ENCODE measurements at places on chromosomes 3 and 15. TPM values are rescaled to one million over a fixed set of nuclear protein-coding genes. Genes with fewer than 3 reads are reported as not detected.

SLC28A1 gene
- not detected for total RNA-seq

MASP1 gene
- not detected for total RNA-seq

- DNase-seq, result peak; percentile 32
These were observed 1.0 kb downstream of the UBE2E1 start for GRCh38 chr3:23806534-23807423.

DNA sequence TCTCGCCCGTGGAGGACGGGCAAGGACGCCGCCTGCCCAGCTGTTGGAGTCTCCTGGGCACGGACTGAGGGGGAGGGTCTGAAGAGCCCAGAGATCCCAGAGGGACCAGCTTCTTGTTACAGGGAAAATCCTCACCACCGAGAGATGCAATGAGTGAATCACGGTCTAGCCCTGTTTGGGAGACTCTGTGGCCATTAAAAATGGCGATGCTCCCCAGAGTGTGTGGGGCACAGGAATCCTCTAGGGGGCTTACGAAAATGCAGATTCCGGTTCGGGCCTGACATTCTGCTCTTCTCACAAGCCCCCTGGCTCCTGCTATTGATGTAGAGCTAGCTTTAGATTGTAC lies 35.5 kb upstream of the EPHB3 start:
- DNase-seq, result no peak

TMCO5A gene
- total RNA-seq, result not detected

- peak; percentile 75 for DNase-seq
These were observed 4.4 kb upstream of the COL8A1 start for GRCh38 chr3:99633887-99634558.

CYP8B1 gene
- total RNA-seq, result not detected

DNA sequence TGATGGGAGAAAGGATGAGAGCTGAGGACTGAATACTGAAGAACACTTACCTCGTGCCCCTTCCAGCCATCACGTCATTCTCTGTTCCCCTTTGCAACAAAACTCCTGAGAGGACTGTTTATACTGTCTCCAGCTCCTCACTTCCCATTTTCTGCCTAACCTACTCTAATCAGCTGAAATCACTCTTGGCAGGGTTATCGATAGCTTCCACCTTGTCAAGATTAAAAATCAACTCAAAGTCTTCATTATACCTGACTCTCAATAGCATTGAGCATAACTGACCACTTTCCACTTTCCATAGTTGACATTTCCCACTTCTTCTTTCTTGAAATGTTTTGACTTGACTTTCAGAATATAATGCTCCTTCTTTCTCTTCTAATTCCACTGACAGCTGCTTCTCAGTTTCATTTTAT lies 4.3 kb downstream of the BTBD1 start:
- no peak for DNase-seq

DUOXA2 gene
- not detected for total RNA-seq

DNA sequence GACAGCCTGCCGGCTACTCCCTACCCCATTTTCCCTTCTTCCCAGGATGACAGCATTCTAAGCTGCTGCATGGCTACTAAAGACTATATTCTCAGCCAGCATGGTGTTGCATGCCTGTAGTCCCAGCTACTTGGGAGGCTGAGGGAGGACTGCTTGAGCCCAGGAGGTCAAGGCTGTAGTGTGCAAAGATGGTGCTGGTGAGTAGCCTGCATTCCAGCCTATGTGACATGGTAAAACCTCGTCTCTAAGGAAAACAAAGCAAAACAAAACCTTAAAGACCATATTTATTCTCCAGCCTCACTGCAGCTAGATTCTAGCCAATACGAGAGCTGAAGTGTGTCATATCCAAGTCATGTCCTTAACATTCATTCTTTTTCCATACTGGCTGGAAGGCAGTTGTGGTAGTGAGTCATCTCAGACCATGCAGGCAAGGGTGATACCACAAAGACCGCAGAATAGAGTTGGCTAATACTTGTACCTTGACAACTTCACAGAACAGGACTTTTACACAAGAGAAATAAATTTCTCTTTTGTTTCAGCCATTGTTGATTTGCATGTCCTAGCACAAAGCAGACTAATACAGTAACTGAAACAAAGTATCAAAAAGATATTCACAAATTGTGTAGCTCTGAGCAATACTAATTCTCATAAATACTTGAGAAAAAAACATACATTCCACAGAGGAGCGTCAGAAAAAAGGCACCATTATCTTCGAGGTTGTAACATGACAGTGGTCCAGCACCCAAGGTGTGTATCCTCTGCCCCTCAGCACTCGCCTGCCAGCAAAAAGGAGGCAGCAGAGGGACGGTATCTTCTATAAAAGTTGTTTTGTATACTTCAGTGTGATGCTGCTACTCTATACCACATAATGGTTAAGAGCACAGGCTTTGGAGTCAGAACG lies 14.8 kb downstream of the PBRM1 start:
- DNase-seq, result peak; percentile 100

PTX3 gene
- 56.4 TPM for total RNA-seq

COLQ gene
- 0.27 TPM for total RNA-seq

GRCh38 chr3:21839176-21839575 lies 88.2 kb upstream of the ZNF385D start:
- no peak for DNase-seq

GRCh38 chr15:64861960-64862359 lies 20.2 kb downstream of the PLEKHO2 start:
- no peak for DNase-seq

GRCh38 chr15:67835297-67836133 lies 4.3 kb downstream of the RNU6-1 start:
- DNase-seq, result no peak

TMEM207 gene
- not detected for total RNA-seq

SLC35G2 gene
- total RNA-seq, result 38.7 TPM

GRCh38 chr3:185212086-185212485 lies 41.8 kb downstream of the EHHADH start:
- no peak for DNase-seq

GRCh38 chr3:15707779-15708178 lies 90.0 kb downstream of the ANKRD28 start:
- DNase-seq, result no peak

DNA sequence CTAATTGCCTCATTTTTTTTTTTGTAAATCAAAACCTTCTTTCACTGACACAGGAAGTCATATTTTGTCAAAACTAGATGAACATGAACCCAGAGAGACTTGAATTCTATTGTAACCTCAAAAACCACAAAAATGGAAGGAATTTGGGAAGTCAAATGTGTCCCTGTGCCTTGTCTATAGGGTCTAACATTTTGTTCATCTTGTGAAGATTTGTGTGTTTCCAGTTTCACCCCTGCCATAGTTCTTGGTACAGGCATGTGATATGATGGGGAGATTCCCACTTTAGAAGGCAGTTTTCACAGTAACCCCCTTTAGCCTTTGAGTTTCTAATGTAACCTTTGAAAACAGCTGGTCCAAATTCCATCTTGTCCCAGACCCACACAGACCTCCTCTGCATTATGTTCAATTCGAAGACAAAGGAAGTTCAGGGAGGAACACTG lies 318.5 kb upstream of the ADAMTS9 start:
- peak; percentile 78 for DNase-seq

DNA sequence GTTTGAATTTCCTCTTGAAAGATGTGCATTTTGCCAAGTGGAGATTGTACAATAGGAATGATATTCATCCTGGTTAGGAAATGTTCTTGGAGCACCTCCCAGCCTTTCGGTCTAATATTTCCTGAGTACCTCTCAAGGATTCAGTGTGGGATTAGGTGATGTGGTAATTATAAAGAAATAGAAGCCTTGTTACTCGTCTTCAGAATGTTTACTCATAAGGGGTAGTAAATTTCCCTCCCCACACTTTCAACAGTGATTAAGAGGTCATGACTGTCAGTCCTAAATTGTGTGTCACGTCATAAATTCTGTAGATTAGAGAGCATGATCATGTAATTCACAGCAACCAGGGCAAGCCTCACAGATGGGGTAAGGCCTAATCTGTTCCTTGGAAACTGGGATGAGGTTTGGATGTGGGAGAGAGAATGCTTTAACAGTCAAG lies 633.1 kb upstream of the TBL1XR1 start:
- DNase-seq, result peak; percentile 38

DNA sequence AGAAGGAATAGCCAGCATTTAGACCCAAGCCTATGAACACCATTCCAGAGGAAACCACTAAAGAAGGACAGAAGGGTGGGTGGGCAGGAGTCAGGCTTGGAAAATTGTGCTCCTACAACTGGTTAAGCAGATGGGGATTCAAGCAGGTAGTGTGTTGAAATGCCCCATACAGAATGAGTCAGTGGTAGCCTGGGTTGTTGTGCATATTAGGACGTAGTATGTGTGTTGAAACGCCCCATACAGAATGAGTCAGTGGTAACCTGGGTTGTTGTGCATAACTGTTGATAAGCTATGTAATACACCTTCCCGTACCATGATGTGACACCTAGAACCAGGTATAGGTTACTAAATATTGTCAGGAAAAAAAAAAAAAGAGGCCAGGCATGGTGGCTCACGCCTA lies 34.0 kb downstream of the MINDY4B start:
- DNase-seq, result peak; percentile 65

WDR93 gene
- not detected for total RNA-seq

Measured in HT1080 (cell line).